ENCODE measurements at places on chromosomes 5 and 9.
A peak's percentile ranks its signal among the peaks of the same experiment; 100 is the strongest.

GRCh38 chr5:132271251-132272246 is 14.1 kb downstream of the PDLIM4 start:
- DNase-seq = peak; percentile 41

DNA sequence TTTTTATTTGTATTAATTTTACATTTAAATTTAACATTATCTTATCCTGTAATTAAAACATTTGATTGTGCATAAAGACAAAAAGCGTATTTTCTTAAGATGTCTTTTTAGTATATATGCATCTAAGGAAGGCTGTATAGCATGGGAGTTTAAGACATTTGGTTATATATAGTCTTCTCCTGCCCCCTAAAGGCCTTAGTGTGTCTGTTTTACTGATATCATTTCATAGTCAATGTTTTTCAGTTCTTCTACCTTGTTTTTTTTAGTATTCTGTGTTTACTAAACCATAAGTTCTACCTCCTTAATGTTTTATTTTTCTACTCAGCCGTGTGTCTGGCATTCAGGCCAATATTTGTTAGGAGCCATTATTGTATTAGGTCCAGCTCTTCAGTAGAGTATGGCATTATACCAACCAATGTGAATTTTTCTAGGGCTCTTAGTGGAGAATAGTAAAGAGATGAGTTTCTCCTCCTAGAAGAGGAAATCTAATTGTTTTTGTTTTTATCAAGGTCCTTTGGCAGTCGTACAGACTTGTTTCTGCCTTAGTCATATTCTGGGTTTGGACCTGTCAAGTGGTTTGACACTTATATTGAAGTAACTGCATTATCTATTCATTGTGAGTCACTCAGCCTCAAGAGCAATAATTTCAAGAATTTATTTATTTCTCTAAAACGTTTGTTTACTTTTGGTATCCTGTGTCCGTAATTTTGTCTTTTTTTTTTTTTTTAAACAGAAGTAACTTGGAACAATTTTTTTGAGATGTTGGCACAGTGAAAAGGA is 74.8 kb downstream of the SLF1 start:
- no peak for DNase-seq

DNA sequence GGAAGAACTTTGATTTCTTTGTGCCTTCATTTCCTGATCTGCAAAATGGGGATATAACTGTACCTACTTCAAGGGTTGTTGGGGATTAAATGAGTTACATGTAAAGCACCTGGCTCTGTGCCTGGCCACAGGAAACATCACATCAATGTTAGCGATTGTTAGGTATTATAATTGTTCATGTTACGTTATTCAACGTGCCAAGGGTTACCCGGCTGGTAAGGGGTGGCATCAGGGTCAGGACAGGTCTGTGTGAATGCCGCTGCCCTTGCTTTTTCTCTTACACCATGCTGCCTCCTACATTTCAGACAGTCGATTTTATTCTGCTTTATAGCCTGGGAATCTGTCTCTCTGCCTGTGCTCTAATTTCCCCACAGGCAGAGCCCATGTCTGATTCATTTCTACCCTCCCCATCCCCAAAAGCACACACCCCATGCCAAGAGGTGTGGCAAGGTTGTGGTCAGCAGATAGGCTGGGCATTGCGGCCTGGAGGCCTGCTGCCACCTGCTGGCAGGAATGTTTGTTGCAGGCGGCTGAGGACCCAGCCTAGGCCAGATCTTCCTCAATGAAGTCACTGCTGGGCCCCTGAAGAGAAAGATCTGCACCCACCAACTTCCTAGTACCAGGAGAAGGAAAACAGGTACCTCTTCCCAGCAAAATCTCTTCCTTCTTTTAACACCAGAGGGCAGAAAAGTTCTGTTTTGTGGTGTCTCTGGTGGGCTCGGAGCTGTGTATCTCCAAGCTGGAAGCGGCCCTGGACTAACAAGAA is 5.3 kb downstream of the ANKS6 start:
- peak; percentile 87 for DNase-seq

GRCh38 chr5:26884481-26884880 is 153.9 kb downstream of the CDH9 start:
- no peak for DNase-seq

GRCh38 chr5:53913941-53914340 is 353.5 kb downstream of the NDUFS4 start:
- DNase-seq = no peak

DNA sequence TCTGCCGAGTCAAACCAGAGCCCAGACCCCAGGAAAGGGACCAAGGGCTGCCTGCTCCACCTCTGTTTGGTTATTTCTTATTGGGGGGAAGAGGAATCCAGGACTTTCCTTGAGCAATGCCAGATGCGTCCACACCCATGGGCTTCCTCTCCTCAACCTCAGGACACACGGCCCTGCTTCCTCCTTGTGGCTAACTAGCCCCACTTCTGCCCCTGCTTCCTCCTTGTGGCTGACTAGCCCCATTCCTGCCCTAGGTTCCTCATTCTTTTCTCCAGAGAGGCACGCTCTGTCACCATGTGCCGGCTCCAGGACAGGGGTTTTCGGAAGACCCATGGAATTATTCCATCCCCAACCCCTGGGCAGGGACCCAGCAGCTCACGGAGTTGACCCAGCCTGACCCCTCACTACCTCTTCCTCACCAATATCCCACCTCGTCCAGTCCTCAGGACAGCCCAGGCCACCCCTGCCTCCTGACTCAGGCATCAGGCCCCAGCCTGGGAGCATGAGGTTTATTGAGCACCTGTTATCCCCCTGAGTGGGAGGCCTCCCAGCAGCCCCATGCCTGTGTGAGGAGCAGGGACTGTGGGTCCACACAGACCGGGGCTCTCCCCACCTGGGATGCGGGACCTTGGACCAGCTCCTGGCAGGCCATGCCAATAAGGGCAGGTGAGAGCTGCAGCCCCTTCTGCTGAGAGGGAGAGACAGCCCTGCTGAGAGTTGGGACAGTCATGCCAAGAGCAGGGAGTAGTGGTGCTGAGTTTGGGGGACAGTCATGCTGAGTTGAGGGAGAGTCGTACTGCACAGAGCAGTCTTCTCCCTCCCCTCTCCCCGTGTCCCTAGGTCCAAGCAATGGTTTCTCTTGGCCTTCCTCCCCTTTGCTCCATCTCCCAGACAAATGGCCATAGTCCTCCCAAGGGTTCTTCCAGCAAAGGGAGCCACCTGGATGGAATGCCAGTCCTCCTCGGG is 11.8 kb upstream of the FCN1 start:
- peak; percentile 36 for DNase-seq

DNA sequence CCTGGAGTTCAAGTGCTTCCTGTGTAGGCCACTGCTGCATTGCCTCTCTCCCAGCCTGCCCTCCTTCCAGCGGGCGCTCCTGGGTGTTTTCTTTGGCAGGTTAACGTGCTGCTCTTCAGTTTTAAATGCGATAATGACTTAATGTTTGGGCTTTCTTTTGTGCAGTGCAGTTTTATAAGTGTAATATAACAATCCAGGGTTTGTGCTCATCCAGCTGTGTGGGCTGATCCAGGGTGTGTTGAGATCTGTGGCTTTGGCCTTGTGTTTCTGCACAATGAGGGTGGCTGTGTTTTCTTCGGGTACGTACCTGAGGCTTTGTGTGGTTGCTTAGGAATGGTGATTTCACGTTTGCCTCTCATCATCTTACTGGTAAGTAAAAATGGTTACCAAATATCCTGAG is 50.6 kb downstream of the PCSK5 start:
- no peak for DNase-seq

- no peak for DNase-seq
These were observed 72.8 kb upstream of the NXNL2 start for GRCh38 chr9:88462191-88462590.

DNA sequence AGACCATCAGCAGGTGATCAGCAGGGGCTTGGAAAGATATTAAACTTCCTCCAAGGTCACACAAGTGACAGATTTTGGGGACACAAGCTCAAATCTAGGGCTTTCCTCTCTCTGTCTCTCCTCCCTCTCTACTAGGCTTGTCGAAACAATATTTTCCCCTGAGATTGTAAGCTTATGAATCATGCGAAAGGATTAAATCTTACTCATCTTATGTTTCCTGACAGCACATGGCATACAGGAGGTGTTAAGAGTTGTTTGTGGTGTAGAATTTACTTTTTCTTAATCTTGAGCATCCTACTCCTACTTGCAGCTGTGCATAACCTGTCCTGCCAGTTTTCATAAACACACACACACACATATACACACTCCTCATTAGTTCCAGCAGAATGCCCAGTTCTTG is 186.3 kb downstream of the MARCHF11 start:
- DNase-seq = no peak

- DNase-seq = no peak
These were observed 2.8 kb downstream of the OR1L8 start for GRCh38 chr9:122580360-122580759.

GRCh38 chr9:135678236-135679017 is 15.3 kb downstream of the LCN9 start:
- DNase-seq = no peak

GRCh38 chr9:122071715-122072114 is 21.4 kb downstream of the TTLL11 start:
- no peak for DNase-seq

GRCh38 chr9:131874447-131874846 is 134.6 kb upstream of the RAPGEF1 start:
- DNase-seq = no peak

GRCh38 chr9:113131689-113132151 is 19.1 kb upstream of the SLC31A2 start:
- no peak for DNase-seq

DNA sequence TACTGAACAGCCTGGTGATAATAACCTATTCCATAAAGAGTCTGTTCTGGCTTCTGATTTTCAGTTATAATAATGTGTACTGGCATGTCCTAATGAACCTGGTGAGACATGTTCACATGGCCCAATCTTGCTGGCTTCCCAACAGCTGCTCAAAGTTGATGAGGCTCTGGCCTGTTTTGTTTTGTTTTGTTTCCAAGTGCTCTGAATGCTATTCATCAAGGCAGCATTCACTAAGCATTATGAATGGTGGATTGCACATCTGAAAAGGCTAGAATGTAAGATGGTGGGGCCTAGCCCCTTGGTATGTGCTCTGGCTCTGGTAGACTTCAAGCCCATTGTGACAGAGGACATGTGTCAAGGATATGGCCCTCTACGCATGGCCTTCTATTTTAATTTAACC is 388.5 kb downstream of the PSAT1 start:
- no peak for DNase-seq

DNA sequence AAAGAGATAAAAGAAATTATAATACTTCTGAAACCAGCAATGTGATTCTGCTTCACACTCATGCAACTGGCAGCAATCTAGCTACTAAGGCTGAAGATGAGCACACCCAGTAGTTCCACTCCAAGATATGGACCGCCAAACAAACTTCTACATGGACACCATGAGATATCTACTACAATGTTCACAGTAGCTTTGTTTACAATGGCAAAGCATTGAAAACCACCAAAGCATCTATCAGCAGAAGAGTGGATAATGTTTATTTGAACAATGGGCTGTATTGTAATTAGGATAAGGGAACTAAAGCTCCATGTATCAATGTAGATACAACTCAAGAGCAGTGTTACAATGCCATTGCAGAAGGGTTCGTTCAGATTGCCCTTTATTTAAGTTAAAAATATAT is 91.2 kb upstream of the ERBIN start:
- no peak for DNase-seq

- DNase-seq = no peak
These were observed 26.9 kb downstream of the ZNF484 start for GRCh38 chr9:92850898-92851297.

DNA sequence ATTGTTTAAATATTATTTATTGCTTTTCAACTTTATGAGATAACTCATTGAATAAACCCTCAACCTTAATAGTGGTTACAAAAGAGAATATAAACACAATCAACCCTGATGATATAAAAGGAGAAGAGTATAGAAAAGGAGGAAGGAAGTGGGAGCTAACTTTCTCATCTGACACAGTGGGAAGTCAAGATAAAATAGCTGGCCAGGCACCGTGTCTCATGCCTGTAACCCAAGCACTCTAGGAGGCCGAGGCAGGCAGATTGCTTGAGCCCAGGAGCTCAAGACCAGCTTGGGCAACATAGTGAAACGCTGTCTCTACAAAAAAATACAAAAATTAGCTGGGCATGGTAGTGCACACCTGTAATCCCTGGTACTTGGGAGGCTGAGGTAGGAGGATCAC is 93.5 kb downstream of the PPP2R2B start:
- no peak for DNase-seq

DNA sequence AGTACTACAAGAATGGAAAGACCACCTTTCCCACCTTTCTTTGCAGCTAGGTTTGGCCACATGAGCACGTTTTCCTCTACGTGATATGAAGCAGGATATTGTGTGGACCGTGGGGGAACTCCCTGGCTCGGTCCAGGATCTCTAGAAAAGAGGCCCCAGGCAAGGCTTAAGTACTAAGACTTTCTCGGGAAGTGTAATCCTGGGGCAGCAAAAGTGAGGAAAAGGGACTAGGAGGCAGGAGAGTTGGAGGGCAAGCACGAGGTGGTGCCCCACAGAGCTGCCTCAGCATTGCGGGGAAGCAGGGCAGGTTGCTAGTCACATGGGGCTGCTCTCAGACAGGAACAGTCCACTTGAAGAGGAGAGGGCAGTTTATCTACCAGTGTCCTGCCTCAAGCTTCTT is 235.1 kb downstream of the GADD45G start:
- DNase-seq = no peak

DNA sequence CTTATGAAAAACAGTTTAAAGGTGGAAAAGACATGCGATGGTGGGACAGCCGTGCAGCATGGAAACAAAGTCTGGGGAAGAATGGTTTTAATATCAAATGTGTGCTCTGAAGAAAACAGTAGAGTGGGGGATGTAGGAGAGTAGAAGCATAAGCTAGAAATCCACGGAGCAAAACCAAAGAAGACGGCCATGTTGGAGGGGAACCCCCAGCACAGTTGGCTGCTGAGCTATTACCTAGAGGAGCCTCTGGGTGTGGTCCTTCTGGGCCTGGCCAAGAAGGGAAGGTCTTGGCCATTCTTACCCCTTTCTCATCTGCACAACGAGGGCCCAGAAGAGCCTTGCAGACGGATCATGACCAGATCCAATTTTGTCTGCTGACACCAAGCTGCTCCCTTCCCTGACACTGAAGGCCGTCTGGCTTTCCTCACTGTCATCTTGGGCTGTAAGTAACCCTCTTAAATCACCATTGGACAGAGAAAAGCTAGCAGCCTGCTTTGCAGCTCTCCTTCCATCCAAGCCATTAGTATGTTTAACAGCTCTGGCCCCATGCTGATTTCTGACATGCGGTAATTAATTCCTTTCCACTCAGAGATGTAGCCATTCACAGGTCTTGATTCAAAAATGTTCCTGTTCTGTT is 189.5 kb downstream of the SEC61B start:
- DNase-seq = no peak

DNA sequence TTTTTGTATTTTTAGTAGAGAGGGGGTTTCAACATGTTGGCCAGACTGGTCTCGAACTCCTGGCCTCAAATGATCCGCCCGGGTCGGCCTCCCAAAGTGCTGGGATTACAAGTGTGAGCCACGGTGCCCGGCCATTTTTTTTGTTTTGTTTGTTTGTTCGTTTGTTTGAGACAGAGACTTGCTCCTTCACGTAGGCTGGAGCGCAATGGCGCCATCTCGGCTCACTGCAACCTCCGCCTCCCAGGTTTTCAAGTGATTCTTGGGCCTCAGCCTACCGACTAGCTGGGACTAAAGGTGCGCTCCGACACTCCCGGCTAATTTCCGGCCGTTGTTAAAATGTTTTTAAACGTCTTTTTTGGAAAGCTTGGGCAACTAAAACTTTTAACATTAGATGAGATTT is 54.0 kb downstream of the SHOC1 start:
- DNase-seq = no peak

- DNase-seq = no peak
These were observed 8.7 kb upstream of the DOLPP1 start for GRCh38 chr9:129072171-129072570.

Measured in right forelimb (tissue), 1 donor.